ENCODE measurements at places on chromosomes 16 and 17. TPM values are rescaled to one million over a fixed set of nuclear protein-coding genes. Genes with fewer than 3 reads are reported as not detected.

The MPV17L gene
- total RNA-seq, result not detected

The CCL4 gene
- not detected for total RNA-seq

The KRT39 gene
- not detected for total RNA-seq

The ASPHD1 gene
- 7.9 TPM for total RNA-seq

The CNTNAP1 gene
- total RNA-seq, result 26.0 TPM

The ABCA8 gene
- total RNA-seq, result not detected

The LIG3 gene
- 24.5 TPM for total RNA-seq

DNA sequence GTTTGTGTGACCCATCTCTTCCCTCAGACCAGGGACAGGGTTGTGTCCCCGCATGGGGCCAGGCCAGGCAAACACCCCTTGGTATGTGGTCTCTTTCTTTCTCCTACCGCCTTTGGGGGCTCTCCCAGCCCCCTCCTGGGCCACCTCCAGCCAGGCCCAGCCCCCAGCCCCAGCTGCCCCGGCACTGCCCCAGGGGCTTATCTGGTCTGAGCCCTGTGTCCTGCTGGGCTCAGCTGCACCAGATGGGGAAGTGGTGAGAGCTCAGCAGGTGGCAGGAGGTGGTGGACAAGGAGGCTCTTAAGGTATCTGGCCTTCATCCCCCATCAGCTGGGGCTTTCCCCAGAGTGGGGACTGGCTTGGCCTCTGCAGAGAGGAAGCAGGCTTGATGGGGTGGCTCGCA, 8.7 kb downstream of the ADAM11 start:
- no peak for DNase-seq

GRCh38 chr17:57092171-57092570, 7.1 kb downstream of the AKAP1 start:
- no peak for DNase-seq

GRCh38 chr16:85256190-85256739, 144.0 kb upstream of the CIBAR2 start:
- DNase-seq, result no peak

- DNase-seq, result peak; percentile 82
Observed at GRCh38 chr16:85306071-85306792, 194.0 kb upstream of the CIBAR2 start.

DNA sequence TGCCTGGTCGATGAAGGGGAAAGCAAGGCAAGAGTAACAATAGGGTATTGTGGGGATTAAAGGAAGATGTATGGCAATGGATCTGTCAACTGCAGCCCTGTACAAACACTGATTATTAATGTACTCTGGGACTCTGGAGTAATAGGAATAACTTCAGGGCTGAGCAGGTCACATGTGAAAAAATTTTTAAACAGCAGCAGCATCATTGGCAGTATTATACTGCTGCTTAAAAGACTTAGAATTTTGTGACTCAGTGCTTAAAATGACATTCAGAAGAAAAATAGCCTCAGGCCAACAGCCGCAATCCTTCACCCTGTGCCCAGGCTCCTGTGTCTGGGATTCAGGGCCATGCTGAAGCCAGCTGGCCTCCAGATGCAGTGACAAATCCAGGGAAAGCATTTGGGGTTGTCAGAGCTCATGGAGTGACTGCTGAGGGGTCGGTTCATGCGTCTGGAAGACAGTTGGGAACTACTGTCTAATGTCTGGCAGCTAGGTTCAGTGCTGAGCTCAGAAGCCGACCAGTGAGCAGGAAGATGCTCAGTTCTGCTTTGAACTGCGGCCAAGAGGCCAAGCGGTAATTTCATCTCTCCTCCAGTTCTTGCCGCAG, 22.2 kb downstream of the TEX2 start:
- peak; percentile 97 for DNase-seq

GRCh38 chr17:879546-880442, 97.6 kb downstream of the MRM3 start:
- DNase-seq, result peak; percentile 47

DNA sequence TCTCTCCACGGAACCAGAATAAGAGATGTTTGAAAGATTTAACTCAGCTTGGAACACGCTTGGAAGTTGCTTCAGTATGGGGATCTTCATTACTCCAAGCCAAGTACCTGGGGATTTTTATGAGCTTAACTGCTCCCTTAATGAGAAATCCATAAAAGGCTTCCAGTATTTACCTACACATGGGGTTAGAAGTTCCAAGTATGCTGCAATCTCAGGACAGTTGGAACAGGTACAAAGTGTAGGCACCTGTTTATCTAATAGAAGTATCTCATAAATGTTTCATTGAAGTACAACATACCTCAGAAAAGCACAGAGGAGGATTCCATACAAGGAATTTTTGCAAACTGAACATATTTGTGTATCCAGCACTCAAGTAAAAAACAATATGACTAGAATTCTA, 161.6 kb upstream of the PIRT start:
- DNase-seq, result no peak

DNA sequence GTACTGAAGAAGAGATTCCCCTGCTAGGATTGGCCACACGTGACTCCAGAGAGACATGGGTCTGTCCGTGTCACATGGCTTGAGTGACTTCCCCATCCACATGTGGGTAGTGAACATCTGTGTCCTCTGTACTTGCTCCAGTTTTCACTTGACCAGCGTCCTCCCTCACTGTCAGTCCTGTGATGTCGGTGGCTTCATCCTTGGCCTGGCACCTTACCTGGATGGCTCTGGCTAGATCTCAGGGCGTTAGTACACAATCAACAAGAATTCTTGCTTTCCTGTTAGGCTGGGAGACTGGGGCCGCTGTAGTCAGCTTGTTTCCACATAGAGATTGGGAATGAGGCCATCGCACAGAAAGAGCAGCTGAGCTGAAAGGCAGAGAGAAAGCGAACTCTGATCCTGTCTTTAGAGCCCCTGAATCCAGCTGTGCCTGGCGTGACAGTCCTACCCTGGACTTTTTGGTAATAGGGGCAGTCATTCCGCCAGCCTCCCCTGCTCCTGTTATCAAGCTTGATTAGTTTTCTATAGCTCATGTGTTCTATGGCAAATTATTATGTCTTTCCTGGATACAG, 227.3 kb downstream of the SNX29 start:
- no peak for DNase-seq

DNA sequence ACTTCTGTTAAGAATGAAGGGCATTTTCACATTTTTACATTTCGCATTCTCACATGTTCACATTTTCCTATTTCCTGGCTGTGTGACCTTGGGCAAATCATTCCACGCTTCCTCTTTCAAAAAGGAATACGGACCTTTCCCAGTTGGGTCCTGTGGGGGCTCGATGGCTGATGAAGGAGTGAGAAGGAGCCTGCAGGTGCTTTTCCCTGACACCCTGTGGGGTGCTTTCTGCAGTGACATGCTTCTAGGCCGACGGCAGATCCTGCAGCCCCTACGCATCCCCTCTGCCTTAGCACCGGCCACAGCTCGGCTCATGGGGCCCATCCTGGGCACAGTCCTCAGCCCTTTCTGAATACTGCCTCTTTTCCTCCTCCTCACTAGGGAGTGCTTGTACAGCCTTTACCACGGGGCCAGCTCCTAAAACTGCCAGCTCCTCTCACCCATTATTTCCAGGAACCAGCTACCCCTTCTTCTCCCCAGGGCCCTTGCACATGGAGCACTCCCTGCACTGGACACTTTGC, 91.0 kb downstream of the FOXL1 start:
- no peak for DNase-seq

GRCh38 chr17:72539981-72540897, 419.4 kb downstream of the SOX9 start:
- peak; percentile 64 for DNase-seq

- no peak for DNase-seq
Observed at GRCh38 chr17:5533486-5534315, 47.3 kb downstream of the MIS12 start.

GRCh38 chr16:83356266-83356665, 451.5 kb upstream of the HSBP1 start:
- DNase-seq, result peak; percentile 30

GRCh38 chr16:27273670-27274423, 5.3 kb upstream of the NSMCE1 start:
- DNase-seq, result peak; percentile 47

DNA sequence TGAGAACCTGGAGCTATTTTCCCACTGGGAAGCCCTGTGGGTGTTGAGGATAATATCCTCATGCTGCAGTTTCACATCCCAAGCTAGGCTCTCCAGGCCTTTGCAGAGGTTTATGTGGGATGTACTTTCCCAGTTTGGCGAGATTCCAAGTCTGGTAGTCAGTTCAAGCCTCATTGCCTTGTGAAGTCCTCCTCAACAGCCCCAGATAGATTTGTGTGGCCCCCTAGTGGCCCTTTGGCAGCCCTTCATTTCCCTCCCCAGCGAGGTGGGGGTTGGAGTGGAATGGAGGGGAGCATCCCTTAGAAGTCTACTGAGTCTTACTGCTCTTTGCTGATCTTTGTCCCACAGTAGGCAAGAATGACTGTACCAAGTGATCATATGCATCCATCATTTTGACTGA, 137.9 kb downstream of the CDH11 start:
- peak; percentile 67 for DNase-seq

DNA sequence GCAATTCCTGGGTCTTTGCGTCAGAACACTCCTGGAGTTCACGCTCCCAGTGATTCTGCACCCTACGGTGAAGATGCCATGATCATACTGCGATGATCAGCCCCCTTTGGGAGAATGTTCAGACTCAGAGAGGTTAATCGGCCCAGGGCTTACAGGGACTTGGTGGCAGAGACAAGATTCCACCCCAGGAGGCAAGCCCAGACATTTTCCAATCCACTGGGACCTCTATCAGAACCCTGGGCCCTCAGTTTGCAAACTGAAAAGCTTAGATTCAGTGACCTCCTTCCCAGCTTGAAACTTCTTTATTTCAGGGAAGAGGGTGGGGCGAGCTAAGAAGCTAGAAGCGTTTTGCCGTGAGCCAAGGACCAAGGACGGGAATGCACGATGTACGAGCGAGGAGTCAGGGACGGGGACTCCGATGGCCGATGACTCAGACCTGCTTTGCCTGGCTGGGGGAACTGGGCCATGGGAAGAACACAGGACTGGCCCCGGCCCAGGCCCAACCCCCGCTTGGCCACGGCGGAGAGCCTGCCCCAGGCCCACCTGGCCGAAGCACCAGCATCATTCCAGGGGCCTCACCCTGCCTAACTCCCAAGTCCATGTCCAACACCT, 34.7 kb downstream of the SOCS3 start:
- peak; percentile 69 for DNase-seq

GRCh38 chr17:68383443-68384321, 73.6 kb downstream of the WIPI1 start:
- peak; percentile 25 for DNase-seq

Data from HFFc6 (cell line).